ENCODE measurements at places on chromosomes 5 and 9.

GRCh38 chr5:33332804-33333203 lies 108.0 kb upstream of the TARS1 start:
- no peak for DNase-seq

GRCh38 chr5:61342071-61342501 lies 10.0 kb downstream of the ZSWIM6 start:
- DNase-seq: no peak

- no peak for DNase-seq
These were observed 7.4 kb upstream of the COL5A1 start for GRCh38 chr9:134634176-134634575.

- no peak for DNase-seq
These were observed 17.0 kb downstream of the SRP19 start for GRCh38 chr5:112878101-112878500.

GRCh38 chr5:14486486-14486885 lies 95.1 kb upstream of the OTULINL start:
- DNase-seq: no peak

DNA sequence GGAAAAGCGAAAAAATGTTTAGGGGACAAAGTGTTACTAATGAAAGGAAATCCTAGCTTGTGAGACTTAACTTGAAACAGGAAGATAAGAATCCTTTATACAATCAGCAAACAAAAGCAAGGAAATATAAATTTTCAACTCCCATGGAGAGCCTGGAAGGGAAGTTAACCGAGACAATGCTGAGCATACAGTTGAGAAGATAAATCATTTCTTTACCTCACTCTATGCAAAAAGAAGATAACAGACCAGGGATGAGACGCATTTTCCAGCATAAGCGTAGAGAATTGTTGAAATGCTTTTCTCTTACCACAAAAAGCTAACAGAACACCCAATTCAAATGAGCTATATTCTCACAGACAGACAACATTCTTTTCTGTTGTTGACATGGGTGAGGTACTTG lies 309.6 kb downstream of the CWC27 start:
- DNase-seq: no peak

DNA sequence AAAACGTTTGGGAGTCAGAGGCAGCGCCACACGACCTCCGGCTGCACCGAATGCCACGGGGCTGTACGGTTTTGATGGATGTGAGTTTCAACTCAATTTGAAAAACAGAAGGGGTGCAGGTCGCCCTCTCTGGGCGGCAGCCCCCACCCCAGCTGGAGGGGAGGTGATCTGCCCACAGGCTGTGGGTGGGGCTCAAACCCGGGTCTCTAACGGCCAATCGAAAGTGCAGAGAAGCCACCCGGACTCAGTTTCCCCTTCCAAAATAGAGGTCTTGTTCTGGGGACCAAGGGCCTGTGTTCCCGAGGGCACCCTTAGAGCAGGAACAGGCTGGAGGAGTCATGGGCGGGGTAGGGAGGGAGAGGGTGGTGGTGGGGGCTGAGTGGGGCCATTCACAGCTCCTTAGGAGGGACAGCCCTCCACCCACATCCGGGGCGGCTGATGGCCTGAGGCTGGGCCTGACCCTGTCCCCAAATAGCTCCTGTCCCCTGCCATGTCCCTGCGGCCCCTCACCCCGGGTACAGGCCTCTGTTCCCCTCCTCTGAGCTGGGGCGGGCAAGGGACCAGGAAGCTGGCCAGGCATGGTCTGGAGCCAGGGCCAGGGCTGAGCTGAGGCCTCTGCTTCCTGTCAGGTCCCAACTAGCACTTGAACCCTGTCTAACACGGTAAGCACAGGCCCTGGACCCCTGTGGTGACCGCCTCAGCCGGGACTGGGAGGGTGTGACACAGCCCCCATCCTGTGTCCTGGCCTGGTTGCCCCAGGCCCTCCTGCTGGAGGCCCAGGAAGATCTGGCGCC lies 22.6 kb upstream of the NOTCH1 start:
- DNase-seq: no peak

DNA sequence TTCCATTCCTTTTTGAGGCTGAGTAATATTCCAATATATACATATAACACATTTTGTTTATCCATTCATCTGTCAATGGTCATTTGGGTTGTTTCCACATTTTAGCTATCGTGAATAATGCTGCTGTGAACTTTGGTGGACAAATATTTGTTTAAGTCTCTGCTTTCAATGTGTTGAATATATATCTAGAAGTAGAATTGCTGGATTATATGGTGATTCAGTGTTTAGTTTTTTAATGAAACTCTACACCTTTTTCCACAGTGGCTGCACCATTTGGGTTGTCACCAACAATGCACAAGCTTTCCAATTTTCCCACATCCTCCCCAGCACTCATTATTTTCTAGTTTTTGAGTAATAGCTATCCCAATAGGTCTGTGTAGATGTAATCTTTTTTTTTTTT lies 69.5 kb downstream of the ACTBL2 start:
- no peak for DNase-seq

DNA sequence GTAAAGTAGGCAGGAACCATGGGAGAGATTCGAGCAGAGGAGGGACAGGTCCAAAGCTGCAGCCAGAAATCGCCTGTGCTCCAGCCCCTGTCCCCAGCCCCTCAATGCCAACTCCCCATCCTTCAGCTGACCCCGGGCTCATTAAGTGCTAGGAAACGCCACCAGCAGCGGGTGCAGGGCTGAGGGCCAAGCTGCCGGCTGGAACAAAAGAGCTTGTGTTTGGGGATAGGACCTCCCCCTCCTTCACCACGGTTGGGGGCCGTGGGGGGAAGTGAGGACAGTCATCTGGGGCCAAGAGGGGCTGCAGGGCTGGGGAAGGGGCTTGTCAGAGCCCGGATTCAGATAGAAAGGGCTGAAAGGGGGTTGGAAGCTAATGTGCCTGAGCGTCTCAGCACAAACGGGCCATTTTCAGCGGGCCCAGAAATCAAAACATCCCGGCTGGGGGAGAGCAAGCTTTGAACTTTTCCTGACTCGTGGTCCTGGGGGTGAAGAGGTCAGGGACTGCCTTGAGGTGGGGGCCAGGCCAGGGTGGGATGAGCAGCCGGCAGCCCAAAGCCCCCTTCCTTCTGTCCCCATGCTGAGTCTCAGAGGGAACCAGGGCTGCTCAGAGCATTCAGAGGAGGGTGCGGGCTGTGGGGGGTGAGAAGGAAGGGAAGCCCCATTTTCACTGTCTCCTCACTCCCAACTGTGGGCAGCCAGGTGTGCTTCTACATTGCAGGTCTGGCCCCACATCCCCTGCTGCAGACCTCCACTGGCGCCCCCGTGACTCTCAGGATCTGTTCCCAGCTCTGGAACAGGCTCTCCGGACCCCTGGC lies 69.4 kb upstream of the DAB2IP start:
- no peak for DNase-seq

Measured in GDM1 (cell line).